Fibroblast of skin of right quadriceps (primary cell): ENCODE measurements at places on chromosomes 1 and 21.

DNA sequence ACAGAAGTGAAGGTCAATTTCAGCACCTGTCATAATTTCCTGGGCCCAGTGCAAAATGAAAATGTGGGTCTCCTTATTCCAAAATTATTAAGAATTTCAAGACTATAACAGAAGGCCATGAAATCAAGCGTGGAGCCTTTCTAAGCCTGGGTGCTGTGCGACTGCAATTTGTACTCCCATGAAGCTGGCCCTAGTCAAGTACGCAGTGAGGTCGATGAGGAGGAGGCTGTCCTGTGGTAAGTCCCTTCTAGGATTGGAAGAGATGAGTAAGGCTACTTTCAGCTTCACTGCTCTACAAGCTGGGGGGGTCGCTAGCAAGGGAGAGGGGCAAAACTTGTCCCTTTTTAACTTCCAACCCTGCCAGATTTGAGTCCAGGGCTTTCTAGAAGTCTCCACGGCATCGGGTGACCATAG is 410 bp upstream of the NUDC start:
- no peak for DNase-seq

- DNase-seq, result no peak
Measured at GRCh38 chr1:232426801-232427200, 203.1 kb downstream of the SIPA1L2 start.

DNA sequence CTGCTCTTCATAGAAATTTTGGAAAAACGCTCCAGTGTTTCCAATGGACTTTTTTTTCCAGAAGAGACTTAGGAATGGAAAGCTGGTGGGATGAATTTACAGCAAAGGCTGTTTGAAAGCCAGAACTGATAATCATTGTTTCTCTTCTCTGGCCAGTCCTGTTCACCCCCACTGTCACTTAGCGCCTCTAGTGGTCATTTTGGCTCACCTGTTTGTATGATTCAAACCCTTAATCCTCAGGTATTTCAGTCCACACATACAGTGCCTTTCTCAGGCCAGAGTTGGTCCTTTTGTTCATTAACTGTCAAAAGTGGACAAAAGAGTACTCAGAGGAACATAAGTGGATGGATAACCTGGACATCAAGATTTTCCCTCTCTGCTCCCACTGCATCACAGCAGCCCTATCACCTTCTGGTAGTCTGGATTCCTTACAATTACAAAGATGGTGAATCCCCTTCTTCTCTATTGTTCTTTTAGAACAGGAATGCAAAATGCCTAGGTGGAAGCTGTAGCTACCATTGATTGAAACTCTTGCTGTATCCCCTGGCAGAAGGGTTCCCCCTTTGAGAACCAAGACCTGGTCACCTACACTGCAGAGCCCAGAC is 177.6 kb upstream of the OLFM3 start:
- DNase-seq, result no peak

DNA sequence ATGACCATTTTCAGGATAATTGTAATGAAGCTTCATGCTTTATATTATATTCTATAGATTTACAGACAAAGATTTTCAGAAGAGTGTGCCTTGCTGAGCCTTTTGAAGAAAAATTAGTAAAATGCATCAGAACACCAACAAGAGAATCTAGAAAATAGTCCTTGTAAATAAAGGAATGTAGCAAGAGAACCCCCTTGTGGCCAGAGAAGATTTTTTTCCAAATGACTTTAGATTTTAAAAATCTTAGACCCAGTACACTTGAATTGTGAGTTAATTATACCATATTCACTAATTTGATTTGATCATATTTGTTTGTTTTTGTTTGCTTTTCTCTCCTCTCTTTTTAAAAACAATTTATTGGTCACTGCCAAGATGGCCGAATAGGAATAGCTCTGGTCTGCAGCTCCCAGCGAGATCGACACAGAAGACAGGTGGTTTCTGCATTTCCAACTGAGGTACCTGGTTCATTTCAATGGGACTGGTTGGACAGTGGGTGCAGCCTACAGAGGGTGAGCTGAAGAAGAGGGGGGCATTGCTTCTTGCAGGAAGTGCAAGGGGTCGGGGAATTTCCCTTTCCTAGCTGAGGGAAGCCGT is 12.8 kb upstream of the IFI44L start:
- peak; percentile 41 for DNase-seq

- peak; percentile 45 for DNase-seq
Measured at GRCh38 chr1:205168291-205168690, 43.2 kb downstream of the DSTYK start.

DNA sequence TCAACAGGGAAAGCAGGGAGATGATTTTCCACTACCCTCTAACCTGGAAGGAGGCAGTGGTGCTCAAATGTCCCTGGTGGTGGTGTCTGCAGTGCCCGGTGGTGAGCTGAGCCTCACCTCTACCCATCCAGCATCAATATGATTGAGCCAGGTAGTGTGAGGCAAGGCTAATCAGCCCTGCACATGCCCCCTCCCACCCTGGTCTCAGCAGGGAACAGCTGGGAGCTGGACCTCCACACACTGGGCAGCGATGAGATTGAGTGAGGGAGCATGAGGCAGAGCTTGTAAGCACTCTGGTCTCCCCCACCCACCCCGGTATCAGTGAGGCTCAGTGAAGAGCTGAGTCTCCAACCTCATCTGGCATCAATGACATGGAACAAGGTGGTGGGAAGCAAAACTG is 634.3 kb downstream of the PTPRU start:
- DNase-seq, result no peak

DNA sequence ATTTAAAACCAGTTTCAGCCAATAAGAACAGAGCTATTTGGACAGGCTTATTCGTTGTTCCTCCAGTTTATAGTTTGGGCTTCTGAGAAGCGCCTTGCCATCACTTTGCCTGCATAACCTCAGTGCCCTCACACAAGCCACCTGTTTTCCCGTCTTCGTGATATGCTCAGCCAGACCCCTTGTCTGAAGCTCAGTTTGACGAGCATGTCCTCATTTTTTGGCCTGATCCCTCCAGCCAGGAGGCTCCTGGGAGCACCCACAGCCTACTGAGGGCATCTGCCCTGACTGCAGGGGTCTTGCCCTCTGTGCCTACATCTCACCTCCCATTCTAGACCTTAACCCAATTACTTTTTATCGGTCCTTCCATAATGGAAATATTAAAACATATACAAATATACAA is 95.3 kb downstream of the ADARB1 start:
- no peak for DNase-seq

- no peak for DNase-seq
Measured at GRCh38 chr1:234238060-234238459, 135.2 kb upstream of the COA6 start.

- DNase-seq, result peak; percentile 23
Measured at GRCh38 chr1:228833911-228834688, 98.8 kb downstream of the RHOU start.

DNA sequence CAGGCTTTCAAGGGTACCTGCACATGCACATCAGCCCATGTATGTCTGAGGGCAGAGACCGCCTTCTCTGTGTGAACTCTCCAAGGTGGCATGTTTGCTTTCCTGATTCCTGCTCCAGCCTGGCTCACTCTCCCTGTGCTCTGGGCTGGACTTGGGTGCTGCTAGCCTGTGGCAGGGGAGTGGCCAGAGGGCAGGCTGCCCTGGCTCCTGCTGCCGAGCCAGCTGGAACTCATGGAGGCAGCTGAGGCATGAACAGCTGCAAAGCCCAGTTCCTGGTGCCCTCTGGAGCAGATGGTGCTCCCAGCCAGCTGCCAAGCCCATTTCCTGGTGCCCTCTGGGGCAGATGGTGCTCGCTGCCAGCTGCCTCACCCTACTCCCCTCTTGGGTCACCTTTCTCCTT is 7.6 kb downstream of the UBL4B start:
- DNase-seq, result no peak

DNA sequence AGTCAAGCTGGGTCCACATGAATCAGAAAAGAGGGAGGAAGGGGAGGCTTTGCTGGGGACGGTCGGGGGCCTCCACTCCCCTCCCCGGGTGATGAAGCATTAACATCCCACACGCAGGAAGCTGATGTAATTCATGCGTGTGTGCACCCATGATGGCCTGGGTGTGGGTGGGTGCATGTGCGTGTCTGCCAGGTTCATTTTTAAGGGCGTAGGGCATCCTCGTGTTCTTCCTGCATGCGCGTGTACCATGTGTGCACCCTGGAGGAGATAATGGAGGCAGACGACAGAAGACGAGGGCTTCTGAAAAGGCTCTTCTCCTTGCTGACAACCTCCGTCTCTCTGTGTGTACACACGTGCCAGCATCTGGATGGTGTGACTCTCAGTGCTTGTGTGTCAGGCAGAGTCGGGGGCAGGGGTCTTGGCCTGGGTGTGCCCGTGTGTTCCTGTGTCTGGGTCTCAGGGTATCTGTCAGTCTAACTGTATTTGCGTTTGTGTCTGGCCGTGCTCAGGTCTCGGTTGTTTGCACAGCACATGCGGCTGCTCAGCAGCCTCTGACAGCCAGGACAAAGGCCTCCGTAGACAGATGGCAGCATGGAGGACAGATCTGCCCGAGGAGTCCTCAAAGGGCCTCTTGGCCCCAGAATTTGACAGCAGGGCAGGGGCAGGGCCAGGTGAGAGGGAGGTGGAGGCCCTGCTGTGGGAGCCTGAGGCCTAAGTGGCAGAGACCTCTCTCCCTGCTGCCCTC is 2.4 kb downstream of the RAP1GAP start:
- DNase-seq, result no peak

- DNase-seq, result no peak
Measured at GRCh38 chr1:67464746-67465145, 34.5 kb upstream of the SERBP1 start.

DNA sequence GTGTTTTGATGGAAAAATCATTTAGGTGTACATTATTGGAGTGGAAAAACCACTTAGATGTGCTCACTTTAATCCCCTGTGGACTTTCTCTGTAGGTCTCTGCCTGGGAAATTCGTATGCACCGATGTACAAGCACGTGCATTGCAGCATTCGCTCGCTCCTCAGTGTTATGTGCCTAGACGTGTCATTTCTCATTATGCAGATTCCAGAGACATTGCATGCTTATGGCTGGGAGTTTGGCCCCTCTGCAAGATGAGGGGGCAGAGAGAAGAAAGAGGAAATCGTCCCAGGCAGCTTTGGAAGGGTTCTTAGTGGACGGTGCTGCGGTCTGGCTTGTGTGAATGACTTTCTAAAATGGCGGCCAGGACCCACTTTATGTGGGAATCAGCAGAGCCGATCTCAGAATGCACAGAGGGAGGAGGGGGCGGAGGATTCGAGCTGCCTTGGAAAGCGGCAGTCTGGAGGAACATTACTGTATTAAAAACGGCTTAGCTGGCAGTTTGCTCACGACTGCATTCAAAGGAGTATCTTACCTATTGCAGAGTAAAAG is 2.3 kb downstream of the SPEN start:
- peak; percentile 72 for DNase-seq

DNA sequence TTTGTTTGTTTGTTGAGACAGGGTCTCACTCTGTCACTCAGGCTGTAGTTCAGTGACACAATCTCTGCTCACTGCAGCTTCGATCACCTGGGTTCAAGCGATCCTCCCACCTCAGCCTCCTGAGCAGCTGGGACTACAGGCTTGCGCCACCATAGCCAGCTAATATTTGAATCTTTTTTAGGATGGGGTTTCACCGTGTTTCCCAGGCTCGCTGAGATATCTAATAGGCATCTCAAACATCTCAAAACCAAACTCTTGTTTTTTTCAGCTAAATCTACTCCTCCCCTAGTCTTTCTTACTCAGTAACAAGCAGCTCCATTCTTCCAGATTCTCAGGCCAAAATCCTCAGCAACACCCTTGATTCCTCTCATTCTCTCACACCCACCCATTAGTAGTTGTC is 22.0 kb upstream of the SRRM1 start:
- DNase-seq, result no peak

DNA sequence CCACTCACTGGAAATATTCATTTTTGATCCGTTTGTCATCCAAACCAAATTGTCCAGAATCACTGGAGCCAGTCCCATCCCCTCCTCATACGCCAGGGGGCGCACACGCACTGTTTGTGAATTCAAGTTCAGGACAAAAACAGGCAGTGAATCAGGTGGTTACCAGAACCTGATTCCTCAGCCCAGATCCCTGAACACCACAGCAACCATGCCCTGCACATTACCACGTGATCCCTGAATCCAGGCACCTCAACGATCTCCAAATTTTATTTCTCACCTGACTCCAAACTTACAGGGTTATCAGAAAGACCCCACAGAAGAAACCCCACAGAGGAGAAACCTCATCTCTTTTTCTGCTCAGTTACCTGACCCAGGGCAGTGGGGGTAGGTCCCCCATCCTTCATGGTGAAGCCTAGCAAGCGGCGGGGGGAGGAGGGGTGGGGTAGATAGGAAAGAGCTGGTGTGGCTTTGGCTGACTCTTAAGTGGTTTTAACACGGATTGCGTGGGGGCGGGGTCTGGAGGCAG is 1.4 kb upstream of the PTPRF start:
- peak; percentile 87 for DNase-seq

DNA sequence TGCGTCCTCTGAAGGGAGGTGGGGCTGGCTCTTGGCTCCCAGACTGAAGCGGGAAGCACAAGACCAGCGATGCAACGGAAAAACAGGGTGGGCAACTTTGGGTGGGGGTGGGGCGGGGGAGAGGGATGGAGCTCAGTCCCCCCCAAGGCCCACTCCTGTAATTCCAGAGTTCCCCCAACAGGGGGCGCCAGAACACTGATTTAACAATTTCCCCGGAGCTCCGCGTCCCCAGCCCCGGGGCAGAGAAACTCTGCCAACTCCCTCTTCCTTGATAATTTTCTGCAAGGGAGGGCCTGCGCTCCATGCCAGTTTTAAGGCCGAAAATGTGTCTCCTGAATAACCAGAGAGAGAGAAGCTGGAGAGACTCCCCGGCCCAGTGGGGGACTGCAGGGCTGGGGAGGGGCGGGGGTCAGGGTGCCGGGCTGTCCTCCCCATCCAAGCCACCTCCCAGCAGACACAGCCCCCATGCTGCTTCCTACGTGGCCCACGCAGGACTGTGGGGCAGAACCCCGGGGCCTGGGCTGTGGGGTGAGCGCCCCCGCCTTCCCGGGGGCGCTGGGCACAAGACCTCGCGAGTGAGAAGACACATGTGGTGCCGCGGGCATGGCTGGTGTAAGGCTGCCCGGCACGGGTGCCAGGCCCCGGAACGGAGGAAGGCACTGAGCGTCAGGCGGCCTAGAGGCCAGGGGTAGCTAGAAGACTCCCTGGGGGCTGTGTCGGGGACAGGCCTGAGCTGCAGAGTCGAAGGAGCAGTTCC is 51.4 kb downstream of the KIF21B start:
- peak; percentile 62 for DNase-seq

DNA sequence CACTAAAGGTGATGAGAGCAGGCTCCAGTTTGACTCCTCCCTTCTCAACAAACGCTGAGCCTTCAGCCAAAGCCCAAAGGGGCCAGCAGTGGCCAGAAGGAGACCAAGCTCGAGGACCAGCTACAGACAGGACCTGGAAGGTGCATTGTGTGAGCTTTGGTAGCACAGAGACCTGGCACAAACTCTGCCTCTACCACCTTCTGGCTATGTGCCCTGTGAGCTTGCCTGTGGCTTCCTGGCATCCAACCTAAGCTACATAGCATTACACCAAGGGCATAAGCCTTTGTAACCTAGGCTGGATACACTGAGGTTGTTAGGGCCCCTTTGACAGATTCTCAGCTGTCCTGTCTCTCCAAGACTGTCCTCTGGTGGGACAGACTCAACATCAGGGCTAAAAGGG is 6.6 kb upstream of the VWA5B1 start:
- no peak for DNase-seq

- DNase-seq, result peak; percentile 99
Measured at GRCh38 chr21:29299916-29300806, 1.4 kb downstream of the BACH1 start.

- DNase-seq, result peak; percentile 42
Measured at GRCh38 chr1:195590649-195591048, 1017.6 kb downstream of the KCNT2 start.

GRCh38 chr1:31704271-31705079 is 658 bp upstream of the COL16A1 start:
- DNase-seq, result peak; percentile 79
